Thoracic aorta (tissue), 2 donors: ENCODE measurements at places on chromosomes 12 and 14. TPM values are rescaled to one million over a fixed set of nuclear protein-coding genes. Genes with fewer than 3 reads are reported as not detected.
A peak's percentile ranks its signal among the peaks of the same experiment; 100 is the strongest.

DNA sequence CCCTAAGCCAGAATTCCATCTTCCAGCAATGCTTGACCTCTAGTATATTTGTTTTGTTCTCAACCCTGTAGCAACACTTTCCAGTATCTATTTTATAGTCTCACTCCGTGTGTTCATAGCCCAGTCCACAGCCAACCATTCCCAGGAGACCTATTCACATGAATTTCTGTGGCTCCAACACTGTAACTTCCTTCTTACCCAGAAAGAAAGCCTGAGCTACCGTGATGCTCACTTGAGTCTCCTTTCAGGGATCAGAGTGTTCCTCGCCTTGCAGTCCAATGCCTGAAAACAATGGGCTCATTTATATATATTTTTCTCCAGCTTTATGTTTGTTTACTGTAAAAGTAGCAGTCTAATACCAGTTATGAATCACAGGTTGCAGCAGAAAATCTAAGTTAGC lies 645.0 kb upstream of the NOVA1 start:
- DNase-seq, result no peak

DNA sequence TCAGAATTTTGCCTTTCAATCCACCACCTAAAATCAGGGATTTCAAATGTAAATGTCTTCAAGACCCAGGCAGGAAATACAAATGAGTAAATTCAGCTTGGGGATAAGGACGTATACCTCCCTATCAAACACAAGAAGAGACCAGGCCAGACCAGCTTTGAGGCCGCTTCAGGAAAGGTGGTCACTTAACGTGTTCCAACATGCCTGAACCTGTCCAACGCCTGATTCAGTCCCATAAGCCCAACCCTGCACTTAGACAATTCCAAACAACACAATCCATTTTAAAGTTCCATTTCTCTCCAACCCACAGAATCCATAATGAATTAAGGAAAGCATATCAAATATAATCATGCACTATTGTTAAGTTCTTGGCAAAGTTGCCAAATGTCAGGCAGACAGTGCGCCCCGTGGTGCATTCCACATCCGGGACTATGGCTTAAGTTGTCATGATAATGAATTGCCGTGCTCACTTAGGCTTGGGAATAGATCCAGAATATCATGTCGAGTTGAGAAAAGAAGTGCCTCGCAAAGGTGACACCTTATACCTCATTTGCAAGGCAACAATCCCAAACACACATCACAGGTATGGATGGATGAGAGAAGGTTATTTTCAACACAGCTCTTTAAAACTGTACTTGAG lies 35.5 kb downstream of the CCDC60 start:
- DNase-seq, result no peak

GRCh38 chr12:6182279-6182898 lies 17.8 kb upstream of the CD9 start:
- DNase-seq, result no peak

DNA sequence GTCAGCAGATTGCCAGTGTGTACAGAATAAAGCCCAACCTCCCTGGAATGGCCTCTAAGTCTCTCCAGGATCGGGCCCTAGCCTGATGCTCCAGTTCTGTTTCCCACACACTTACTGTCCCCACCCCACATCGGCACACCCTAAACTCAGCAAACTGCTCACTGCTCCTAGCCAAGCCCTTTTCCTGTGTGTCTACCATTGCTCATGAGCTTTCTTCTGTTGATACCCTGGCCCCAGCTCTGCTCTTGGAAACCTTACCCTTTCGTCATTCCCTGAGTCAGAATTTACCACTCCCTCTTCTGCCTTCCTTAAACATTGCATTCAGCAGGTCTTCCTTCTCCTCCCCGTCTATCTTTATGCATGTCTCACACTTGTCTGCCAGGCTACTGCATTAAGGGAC lies 158.9 kb downstream of the TMX1 start:
- peak; percentile 12 for DNase-seq

- DNase-seq, result no peak
Observed at GRCh38 chr12:67727702-67728666, 79.4 kb downstream of the DYRK2 start.

Gene TAS2R10
- total RNA-seq, result not detected

DNA sequence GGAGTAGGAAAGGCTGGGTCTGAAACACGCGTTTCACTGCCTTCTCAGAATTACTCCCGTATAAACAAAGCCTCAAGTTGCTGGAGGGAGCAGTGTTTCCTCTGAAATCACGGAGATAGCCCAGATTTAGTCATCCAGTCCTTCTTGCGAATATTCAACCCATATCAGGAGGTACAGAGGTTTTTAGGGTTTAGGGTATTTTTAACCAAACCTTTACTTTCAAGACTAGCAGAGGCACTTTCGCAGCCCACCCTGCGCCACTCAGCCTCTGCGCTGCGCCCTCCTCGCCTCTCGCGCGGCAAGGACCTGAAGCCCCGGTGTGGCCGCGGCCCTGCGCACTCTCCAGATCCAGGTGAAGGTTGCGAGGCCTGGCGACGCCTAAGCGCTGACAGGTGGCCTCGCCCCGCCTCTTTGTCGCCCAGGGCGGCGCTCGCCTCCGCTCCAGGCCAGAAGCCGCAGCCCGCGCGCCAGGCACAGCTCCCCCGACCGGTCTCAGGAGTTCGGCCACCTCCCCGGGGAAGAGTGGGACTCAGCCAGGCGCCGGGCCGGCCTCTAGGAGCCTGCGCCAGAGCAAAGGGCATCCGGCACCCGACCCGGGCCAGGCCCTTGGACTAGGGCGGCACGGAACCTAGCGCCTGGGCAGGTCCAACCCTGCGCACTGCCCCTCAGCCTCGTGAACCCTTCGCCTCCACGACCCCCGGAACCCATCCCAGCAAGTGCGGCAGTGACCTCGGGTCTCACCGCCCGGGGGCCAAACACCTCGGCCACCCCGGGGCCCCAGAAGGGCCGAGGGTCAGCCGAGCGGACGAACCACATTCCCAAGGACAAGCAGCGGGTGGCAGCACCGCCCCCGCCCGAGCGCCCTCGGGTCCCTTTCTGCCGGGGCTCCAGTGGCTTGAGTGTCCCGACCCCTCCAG lies 1.8 kb upstream of the SAMD4A start:
- no peak for DNase-seq
